ENCODE measurements at places on chromosomes 3 and 15. TPM values are rescaled to one million over a fixed set of nuclear protein-coding genes. Genes with fewer than 3 reads are reported as not detected.

GRCh38 chr3:14405360-14406238 is 3.2 kb downstream of the SLC6A6 start:
- H3K4me1 ChIP-seq: peaks cover 24% of the 10 kb centered on the region
- H3K4me3 ChIP-seq: peak overlapping the region; percentile 22
- peak overlapping the region; percentile 54 for H3K27ac ChIP-seq
- peaks cover 4% of the 10 kb centered on the region for H3K36me3 ChIP-seq

CACNA1D gene
- total RNA-seq: not detected

GRCh38 chr15:80142646-80143045 is 10.2 kb upstream of the FAH start:
- no peaks in the 10 kb centered on the region for H3K4me1 ChIP-seq
- no peaks in the 10 kb centered on the region for H3K27me3 ChIP-seq
- no peak for DNase-seq
- H3K27ac ChIP-seq: no peak overlapping the region
- H3K36me3 ChIP-seq: peaks cover 4% of the 10 kb centered on the region

DNA sequence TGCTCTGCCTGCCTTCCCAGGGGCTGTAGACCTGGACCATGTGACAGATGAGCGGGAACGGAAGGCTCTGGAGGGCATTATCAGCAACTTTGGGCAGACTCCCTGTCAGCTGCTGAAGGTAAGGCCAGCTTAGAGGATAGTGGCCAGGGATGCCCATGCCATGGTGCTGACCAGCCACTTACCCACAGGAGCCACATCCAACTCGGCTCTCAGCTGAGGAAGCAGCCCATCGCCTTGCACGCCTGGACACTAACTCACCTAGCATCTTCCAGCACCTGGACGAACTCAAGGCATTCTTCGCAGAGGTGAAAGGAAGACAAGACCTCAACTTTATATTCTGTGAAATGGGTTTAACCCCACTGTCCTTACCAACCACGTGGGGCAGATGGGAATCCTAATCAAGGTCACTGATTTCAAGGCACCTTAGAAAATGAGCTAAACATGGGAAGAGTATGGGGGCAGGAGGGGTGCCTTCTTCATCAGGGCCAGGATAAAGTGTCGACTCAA is 26.7 kb downstream of the NBEAL2 start:
- H3K27ac ChIP-seq: peak overlapping the region; percentile 71
- no peak overlapping the region for H3K4me3 ChIP-seq
- no peak for DNase-seq
- peaks cover 4% of the 10 kb centered on the region for H3K4me1 ChIP-seq
- H3K27me3 ChIP-seq: no peaks in the 10 kb centered on the region
- H3K36me3 ChIP-seq: peaks cover 25% of the 10 kb centered on the region

GRCh38 chr15:100339999-100340398 is 1.8 kb downstream of the ADAMTS17 start:
- peak overlapping the region; percentile 82 for H3K4me3 ChIP-seq
- H3K27me3 ChIP-seq: peaks cover 13% of the 10 kb centered on the region
- peaks cover 2% of the 10 kb centered on the region for H3K36me3 ChIP-seq
- H3K27ac ChIP-seq: no peak overlapping the region
- no peak for DNase-seq

- H3K4me1 ChIP-seq: no peaks in the 10 kb centered on the region
- H3K36me3 ChIP-seq: no peaks in the 10 kb centered on the region
- H3K27ac ChIP-seq: no peak overlapping the region
- H3K4me3 ChIP-seq: no peak overlapping the region
- H3K27me3 ChIP-seq: peaks cover 10% of the 10 kb centered on the region
- no peak for DNase-seq
Observed at GRCh38 chr15:99185414-99186130, 63.8 kb downstream of the TTC23 start.

GRCh38 chr3:122902326-122902725 is 107.5 kb downstream of the SLC49A4 start:
- H3K4me3 ChIP-seq: no peak overlapping the region
- no peak for DNase-seq
- H3K27ac ChIP-seq: no peak overlapping the region
- H3K27me3 ChIP-seq: no peaks in the 10 kb centered on the region
- no peaks in the 10 kb centered on the region for H3K4me1 ChIP-seq
- H3K36me3 ChIP-seq: peaks cover 12% of the 10 kb centered on the region

ATP13A5 gene
- not detected for total RNA-seq

DNA sequence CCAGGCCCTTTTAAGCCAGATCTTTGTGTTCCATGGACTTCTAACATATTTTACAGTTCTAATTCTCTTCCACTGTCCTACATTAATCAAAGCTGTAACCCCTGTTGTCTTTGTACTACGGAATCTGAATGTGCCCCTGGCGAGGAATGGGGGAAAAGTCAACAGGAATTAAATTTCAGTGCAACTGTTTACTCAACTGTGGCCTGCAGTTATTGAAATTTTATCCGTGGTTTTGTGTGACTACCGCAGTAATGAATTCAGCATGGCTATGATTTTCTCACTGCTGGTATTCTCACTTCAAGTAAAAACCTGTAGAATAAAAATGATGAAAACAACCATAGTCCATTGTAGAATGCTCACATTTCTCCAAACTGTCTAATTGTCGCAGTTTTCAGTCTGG is 388.0 kb downstream of the FOXP1 start:
- H3K27ac ChIP-seq: peak overlapping the region; percentile 44
- DNase-seq: no peak
- H3K4me3 ChIP-seq: no peak overlapping the region

TUBGCP4 gene
- total RNA-seq: 20.8 TPM

DNA sequence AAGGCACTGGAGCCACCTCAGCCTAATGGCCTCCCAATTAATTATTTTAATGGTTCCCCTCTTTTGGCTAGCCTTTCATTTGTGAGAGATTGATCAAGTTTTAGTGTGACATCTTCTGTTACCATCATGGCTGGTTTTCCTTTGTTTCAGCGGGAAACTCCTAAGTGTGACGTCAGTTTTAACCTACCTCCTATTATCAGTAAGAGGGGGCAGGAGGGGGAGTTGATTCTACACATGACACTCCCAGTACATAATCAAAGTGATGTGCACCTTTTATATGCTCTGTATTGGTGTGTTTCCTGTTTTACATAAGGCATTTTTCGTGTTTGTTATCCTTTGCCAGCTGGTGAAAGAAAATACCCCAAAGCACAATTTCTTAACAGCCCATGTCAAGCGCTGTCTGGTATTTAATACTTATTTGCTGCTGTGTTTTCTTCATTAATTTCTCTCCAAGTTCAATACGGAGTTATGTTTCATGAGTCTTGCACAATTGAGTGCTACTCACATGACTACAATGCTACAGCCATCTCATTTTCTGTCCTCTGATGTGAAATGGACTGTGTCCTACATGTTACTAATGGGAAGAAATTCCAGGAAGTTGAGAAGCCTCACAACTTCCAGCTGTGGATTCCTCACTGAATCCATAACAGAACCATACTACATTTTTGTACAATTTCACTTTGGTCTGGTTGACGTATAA is 52.2 kb upstream of the POLR2M start:
- H3K4me3 ChIP-seq: no peak overlapping the region
- H3K27ac ChIP-seq: no peak overlapping the region
- no peaks in the 10 kb centered on the region for H3K36me3 ChIP-seq
- H3K27me3 ChIP-seq: peaks cover 4% of the 10 kb centered on the region

DNA sequence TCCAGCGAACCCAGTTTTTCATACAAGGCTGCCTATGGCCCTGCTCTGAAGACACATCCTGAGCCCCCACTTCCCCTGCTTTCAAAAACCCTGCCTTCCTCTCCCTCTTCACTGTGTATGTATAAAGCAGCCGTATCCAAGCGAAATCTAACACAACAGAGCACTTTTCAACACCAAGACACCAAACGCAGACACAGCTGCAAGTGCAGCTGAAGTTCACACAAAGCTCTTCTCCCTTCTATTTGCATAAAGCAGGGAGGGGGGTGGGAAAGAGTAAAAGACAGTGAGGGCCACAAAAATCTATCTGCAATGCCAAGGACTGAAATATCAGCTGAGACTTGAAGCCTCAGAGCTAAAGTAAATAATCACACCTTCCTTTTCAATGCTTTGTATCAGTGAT is 35.1 kb upstream of the CSPG5 start:
- no peaks in the 10 kb centered on the region for H3K4me1 ChIP-seq
- no peak for DNase-seq
- no peak overlapping the region for H3K27ac ChIP-seq
- no peaks in the 10 kb centered on the region for H3K27me3 ChIP-seq

MEIS2 gene
- not detected for total RNA-seq

DNA sequence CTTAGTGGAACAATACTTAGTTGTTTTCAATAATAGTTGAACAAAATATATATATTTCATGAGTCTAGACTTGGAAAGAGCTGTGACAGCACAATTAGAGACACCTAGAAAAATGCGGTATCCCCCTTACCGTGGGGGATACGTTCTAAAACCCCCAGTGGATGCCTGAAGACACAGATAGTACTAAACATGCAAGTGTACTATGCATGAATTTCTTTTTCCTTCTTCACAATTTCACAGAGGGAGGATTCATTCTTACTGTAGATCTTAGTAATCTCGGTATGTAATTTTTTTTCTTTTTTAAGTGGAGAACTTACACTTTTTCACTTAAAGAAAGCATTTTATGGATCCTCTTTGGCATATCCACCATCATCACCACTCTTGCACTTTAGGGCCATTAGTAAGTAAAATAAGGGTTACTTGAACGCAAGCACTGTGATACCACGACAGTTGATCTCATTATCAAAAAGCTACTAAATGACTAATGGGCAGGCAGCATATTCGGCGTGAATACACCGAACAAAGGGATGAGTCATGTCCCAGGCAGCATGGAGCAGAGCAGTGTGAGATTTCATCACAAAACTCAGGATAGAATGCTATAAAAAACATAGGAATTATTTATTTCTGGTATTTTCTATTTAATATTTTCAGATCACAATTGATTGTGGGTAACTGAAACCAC is 72.3 kb upstream of the ZNF280D start:
- H3K4me3 ChIP-seq: no peak overlapping the region
- H3K36me3 ChIP-seq: peaks cover 21% of the 10 kb centered on the region
- H3K4me1 ChIP-seq: no peaks in the 10 kb centered on the region
- H3K27ac ChIP-seq: no peak overlapping the region
- no peak for DNase-seq
